Upper lobe of right lung (tissue), 1 donor: ENCODE measurements at places on chromosomes 1 and 21.

GRCh38 chr1:25729790-25730644, 70.0 kb upstream of the SELENON start:
- no peak for DNase-seq

- peak; percentile 6 for DNase-seq
These were observed 5.7 kb upstream of the RIPK4 start for GRCh38 chr21:41772351-41773080.

DNA sequence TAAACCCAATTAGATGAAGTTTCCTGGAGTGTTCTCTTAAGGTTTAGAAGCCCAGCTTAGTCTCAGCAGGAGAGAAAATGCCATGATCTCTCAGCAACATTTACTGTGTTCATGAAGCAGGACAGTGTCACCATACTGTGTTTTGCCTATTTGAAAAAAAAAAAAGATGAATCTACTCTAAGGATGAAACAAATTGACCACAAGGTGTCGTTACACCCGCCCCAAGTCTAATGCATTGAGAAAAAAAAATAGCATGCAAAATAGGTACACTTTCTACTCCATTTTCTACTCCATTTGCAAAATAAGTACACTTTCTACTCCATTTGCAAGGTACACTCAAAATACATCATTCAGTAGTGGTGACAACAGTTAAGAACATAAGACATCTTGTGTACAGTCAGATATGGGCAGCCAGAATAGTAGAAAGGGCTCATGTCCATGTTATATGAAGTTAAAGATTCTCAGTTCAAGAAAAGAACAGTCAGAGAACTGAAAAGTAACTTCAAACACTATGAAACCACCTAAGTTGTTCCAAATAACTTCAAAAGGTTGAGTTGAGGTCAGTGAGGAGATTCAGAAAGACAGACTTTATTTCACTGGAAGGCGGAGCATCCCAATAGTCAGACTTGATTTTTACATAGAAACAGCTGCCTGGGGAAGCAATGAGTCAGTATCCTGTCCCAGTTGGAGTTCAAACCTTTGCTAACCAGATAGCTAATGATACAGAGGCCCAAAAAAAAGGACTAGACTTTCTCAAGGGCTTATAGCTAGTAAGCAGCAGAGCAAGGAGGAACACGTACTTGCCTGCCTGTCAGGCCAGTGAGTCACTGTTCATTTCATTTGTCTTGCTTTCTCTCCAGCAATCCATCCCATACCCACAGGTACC, 13.3 kb downstream of the PLPPR5 start:
- DNase-seq, result no peak

- no peak for DNase-seq
These were observed 2.3 kb downstream of the MYOG start for GRCh38 chr1:203083463-203083921.

DNA sequence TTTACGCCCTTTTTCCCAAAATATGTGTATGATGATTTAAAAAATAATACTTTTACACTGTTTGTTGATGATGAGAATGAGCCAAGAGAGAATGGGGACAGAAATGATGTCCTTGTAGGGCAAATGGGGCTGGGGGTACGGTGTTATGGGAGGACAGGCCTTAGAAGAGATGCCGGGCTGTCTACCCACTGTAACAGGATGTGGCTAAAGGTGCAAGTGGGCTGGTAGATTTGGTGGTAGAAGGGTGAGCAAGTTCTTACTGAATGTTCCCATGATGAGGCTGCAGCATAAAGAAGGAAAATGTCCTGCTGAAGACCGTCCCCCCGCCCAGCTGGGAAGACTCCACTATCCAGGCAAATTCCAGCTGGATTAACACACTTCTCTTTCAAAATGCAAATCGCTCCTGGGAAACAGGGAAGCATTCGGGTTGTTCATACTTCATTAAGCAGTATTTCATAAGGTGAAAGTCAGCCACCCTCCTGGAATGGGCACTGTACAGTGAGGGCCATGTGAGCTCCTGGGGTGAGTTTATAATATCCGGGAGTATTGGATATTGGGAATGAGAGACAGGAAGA, 14.0 kb downstream of the GPA33 start:
- no peak for DNase-seq

DNA sequence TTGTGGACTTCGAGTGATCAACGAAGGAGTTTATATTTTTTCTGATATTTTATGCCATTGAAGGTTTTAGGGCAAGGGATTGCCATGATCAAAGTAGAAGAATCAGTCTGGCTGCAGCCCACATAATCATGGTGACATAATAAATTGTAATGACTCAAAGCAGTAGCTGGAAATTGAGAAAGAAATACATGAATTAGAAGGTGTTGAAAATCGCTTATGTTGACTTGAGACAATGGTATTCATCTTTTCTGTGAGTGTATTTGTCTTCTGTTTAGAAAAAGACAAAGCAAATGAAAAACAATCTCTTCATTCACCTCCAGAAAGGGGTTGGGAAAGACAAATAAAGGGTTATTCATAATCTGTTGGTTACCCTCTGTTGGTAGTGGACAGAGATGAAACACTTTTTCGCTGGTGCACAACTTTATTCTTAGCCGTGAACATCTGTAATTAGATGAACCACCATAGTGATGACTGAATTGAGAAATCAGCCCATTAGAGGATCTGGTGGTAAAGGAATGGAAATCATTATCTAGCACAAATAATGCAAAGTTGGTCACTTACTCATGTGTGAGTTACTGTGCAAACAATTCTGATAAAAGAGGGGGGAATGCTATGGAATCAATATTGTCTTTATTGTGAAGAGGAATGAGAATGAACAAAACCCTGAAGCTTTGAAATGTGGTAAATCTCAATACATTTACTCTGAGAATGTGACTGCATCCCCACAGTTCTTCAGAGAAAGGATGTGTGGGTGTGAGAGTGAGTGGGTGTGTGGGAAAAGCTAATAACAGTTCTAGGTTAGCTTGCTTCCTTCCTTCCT, 121.8 kb downstream of the NTNG1 start:
- no peak for DNase-seq
